ENCODE measurements at places on chromosomes 6 and 20. TPM values are rescaled to one million over a fixed set of nuclear protein-coding genes. Genes with fewer than 3 reads are reported as not detected.

GRCh38 chr6:157376241-157376640 is 4.7 kb upstream of the ZDHHC14 start:
- H3K27me3 ChIP-seq: no peaks in the 10 kb centered on the region
- peaks cover 4% of the 10 kb centered on the region for H3K4me1 ChIP-seq
- no peak overlapping the region for H3K4me3 ChIP-seq
- no peak for DNase-seq
- H3K27ac ChIP-seq: no peak overlapping the region
- no peaks in the 10 kb centered on the region for H3K36me3 ChIP-seq

GRCh38 chr6:117559299-117559698 is 43.0 kb downstream of the GOPC start:
- peaks cover 8% of the 10 kb centered on the region for H3K4me1 ChIP-seq
- H3K27ac ChIP-seq: no peak overlapping the region
- no peak overlapping the region for H3K4me3 ChIP-seq
- no peak for DNase-seq
- peaks cover 13% of the 10 kb centered on the region for H3K36me3 ChIP-seq

- H3K4me3 ChIP-seq: no peak overlapping the region
- no peaks in the 10 kb centered on the region for H3K36me3 ChIP-seq
These were observed 40.6 kb downstream of the SPATA2 start for GRCh38 chr20:49874696-49875095.

DNA sequence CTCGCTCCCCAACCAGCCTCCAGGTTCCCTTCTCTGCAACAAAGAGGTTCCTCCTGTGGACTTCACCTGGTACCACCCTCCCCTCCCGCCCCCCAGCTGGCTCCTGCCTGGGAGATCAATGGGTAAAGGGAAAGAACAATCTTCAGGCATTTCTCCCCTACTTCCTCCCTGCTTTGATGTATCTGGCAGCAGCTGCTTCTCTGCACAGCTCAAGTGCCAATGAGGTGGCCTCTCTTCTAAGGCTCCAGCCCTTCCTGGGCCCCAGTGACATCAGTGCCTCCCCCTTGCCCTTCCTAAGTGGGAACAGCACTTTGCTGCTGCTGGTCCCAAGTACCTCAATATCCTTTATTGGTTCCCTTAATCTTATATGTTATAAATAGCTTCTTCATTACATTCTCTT is 23.5 kb downstream of the MOCS1 start:
- H3K27ac ChIP-seq: no peak overlapping the region
- no peaks in the 10 kb centered on the region for H3K36me3 ChIP-seq
- H3K4me1 ChIP-seq: no peaks in the 10 kb centered on the region
- DNase-seq: no peak
- H3K4me3 ChIP-seq: no peak overlapping the region

Gene ZKSCAN8
- total RNA-seq: 18.4 TPM

DNA sequence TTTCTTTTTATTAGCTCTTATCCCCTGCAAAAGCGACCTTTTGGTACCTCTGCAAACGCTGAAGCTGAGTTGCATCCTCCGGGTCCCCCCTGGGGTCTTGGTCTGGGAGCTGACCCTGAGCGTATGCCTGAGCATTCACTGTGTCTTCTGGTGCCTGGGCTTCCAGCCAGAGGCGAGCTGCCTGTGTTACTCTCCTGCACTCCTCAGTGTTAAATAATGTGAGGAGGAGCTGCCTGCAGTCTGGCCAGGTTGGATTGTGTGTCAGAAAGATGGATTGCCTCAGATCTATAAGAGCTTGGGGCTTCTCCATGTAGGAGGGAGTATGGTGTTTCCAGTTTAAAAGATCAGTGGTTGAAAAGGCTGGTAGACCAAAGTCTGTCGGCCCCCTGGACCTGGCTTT is 8.7 kb upstream of the GMPR start:
- H3K27ac ChIP-seq: no peak overlapping the region
- H3K36me3 ChIP-seq: no peaks in the 10 kb centered on the region
- H3K27me3 ChIP-seq: peaks cover 3% of the 10 kb centered on the region
- H3K4me3 ChIP-seq: no peak overlapping the region
- peaks cover 3% of the 10 kb centered on the region for H3K4me1 ChIP-seq
